ENCODE measurements at places on chromosomes 12 and 14.

DNA sequence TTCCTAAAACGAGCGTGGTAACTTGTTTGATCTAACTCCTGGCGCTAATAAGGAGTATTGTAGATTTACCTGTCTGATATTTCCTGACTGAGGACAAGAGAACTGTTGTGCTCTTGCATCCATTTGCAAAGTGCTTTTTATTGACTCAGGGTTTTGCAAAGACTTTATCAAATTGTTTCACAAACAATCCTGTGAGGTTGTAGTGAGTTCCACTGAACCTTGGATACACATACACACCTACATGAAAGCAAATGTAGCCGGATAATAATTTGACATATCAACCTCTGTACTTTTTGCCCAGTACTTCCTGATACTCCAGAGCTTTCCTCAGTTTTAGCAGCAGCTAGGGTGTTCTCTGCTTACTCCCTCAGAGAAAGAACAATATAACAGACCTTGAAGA, 6.7 kb upstream of the PTGER2 start:
- no peak for DNase-seq

DNA sequence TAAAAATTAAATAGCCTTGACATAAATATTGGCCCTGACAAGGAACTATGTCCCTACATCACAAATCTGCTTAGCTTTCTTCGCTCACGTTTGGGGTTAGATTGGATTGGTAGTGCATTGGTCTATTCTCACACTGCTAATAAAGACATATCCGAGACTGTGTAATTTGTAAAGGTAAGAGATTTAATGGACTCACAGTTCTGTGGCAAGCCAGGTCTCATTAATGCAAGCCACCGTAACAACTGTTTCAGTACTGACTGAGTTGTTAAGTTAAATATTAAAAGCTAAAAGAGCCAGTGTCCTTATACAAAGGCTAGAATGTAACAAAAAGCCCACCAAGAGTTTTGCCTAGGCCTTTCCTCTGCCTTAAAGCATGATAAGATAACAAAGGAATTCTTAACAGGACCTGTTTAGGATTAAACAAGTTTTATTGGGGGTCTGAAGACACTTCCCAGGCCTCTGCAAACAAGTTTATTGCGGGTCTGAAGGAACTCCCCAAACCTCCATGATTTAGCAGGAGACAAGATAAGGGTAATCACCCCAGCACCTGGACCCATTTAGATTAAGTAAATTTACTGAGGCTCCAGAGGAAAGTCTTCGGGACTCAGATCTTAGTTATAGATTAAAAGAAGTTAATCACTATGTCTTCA, 88.2 kb upstream of the PTGDR start:
- DNase-seq = no peak

DNA sequence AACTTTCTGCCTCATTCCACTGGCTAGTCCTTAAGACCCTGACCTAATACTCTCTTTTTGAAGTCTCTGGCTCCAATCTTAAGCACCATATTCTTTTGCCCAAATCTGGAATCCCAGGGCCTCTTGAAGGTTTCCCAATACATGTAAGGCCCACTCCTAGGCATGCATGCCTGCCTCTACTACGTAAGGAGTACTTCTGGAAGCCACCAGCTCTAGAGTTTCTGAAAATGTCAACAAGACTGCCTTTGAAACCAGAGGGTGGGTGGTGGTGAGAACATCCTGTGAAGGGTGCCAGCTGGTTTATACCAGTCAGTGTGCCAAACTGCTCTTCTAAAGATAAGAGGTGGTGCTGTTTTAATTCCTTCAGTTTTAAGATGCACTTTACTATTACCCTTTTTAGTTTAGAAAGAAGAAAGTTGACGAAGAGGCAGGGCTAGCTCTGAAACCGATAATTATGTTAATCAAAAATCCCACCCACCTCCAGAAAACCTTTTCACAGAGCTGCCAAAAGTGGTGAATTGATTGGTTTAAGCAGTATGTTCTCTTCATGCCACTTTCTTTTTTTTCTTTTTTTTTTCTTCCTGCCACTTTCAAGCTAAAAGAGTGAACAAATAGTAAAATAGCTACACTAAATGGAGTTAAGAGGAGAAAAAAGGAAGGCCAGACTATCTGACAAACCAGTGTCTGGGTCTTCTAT, 8.7 kb upstream of the WDR89 start:
- peak; percentile 22 for DNase-seq

GRCh38 chr12:103673891-103674375, 86.9 kb downstream of the STAB2 start:
- DNase-seq = no peak

GRCh38 chr14:91873471-91874415, 6.4 kb upstream of the TC2N start:
- DNase-seq = no peak

GRCh38 chr12:120321382-120322202, 6.0 kb downstream of the PLA2G1B start:
- no peak for DNase-seq

GRCh38 chr12:113043240-113043639, 13.3 kb upstream of the DTX1 start:
- no peak for DNase-seq

DNA sequence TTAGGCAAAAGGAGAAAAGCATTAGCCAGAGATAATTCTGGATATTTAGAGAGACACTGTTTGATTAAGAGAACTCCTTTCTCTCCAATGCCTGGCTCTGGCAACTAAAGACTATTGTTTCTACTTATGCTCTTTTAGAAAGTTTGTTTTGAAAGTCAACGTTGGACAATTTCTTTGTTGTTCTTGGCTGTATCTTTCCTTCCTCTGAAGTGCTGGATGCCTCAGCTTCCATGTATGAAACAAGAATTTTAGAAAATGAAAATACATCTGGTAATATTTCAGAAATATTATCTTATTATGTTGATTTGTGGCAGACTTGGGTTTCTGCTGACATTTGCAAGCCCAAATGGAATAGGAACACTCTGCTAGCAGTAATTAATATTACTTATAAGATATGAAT, 382.6 kb downstream of the SNAPC1 start:
- DNase-seq = peak; percentile 19

- peak; percentile 32 for DNase-seq
Measured at GRCh38 chr12:80936642-80937390, 918 bp downstream of the LIN7A start.

GRCh38 chr14:72839753-72840607, 53.9 kb downstream of the DPF3 start:
- DNase-seq = no peak

DNA sequence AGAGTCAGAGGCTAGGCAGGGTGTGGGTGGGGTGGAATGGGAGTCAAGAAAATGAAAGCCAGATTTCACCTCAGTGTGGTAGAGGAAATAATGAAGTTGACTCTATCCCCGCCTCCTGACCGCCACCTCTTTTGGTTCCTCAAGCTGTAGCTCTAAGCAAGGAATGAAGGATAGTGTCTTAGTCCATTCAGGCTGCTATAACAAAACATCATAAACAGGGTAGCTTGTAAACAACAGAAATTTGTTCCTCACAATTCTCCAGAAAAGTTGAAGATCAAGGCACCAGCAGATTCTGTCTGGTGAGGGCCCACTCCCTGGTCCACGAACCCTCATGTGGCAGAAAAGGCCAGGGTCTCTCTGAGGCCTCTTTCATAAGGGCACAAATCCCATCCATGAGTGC, 109.1 kb upstream of the AMN1 start:
- no peak for DNase-seq

DNA sequence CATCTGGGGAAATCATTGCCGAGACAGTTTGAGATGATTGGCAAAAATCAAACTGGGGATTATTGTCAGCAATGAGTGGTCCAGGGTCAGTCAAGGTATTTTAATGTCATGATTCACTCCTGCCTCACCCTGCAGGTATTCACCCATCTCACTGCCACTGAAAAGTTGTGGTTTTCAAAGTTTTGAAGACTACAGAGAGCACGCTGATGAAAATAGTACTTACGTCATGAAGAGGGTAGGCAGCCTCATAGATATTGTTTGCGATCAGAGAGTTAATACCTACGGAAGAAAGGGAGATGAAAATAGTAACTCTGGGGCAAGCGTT, 138.0 kb downstream of the ANO2 start:
- DNase-seq = no peak

DNA sequence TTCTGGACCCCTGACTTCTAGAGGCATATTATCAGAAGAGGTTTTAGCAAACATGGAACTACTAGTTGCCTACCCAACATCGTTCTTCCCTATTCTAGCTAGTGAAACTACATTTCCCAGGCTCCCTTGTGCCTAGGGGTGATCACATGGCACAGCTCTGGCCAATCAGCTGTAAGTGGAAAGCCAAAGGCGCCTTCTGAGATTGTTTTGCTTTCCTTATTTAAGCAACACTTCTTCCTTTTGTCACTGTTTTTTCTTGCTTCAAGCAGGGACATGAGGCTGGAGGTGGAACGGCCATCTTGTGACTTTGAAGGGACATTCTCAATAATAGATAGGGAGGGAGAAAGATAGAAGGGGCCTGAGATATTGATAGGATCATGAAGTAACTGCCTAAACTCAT, 136.7 kb downstream of the ZNF664 start:
- DNase-seq = peak; percentile 10

DNA sequence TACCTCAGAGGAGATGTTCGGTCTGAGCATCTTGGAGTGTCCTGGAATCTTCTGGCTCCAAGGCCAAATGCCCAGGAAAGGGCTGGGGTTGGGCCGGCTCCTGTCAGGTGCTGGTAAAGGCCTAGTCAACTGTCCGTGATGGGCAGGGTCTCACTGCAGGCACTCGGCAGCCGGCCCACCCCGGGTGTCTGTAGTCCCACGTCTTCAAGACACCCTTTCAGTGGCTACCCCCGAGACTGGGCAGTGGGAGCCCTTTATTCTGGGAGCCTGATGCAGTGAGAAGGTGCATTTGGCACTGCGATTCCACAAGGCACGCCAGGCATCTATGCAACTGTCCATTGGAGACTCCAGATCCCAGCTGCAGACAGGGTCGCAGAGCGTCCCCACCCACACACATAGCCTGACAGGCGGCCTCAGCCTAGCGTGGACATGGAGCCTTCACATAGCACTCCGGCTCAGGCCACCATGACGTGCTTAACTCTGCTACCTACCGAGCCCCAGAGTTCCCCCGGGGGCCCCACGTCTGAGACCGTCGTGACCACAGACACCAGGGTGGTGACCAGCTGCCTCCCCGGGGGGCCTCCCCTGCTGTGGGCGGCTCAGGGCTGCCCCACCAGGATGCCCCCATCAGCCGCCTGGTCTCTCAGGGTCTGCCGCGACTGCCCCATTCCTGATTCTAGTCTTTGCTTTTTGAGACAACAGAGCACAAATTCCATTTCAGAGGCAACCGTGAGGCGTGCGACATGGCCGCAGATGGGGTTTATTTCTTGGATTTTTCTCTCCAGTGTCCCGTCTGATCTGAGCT, 331.8 kb upstream of the SFSWAP start:
- no peak for DNase-seq

DNA sequence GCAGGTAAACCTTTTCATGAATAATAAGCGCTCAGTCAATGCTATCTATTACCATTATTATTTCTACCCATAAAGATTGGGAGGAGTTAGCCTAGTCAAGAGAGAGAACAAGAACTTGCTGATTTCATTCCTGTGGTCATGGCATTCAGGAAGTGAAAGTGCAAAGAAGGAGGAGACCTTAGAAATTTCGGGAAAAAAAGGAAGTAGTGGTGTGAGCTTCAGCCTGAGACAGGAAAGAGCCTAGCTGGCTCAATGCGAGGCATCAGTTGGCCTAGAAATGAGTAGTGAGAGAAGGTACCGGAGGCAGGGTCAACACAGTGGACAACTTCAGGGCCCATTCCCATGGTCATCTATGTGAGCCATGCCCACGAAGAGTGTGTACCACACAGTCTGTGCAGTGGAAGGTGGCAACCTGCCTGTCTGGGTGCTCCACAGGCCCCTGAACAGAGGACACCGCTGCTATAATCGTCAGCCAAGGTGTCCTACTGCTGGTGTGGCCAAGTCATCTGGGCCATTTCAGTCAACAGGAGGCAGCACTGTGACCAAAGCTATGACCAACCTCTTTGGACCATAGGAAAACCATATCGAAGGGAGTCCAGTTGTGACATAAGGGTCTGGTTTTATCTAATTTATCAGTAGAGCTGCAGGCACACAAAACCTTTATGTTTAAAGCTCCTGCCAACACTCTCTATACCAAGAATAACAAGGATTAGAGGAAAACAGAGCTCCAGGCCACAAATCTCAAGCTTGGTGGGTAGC, 16.2 kb upstream of the STON2 start:
- no peak for DNase-seq

DNA sequence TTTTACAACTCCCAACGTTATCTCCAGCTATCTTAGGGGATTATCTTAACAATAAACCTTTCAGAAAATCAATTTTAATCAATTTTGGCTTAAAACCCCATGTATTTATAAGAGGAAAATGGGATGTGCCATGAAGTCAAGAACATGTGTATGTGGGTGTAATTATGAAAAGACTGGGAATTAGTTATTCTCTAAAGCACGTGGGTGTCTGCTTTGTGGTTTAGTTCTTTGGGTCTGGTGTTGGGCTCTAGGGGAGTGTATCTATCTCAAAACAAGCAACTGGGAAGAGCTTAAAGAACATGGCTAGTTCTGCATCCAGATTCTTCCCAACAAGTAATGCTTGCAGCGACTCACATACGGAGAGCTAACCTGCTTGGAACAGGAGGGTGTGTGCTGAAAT, 40.1 kb upstream of the MAX start:
- DNase-seq = no peak

DNA sequence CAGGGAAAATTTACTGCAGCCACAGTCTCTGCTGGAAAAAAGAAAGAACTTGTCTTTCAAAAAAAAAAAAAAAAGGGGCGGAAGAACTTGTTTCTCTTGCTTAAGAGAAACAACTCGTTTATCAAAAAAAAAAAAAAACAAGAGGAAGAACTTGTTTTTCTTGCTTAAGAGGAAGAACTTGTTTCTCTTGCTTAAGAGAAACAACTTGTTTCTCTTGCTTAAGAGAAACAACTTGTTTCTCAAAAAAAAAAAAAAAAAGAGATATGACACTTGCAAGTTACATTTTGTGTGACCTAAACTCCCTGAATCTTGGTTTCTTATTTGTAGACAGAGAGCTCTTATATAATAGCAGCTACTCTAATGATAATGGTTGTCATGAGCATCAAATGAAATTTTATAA, 44.7 kb upstream of the USP15 start:
- no peak for DNase-seq

GRCh38 chr14:66099931-66100330, 386.2 kb upstream of the CCDC196 start:
- DNase-seq = no peak

- DNase-seq = no peak
Measured at GRCh38 chr14:23413681-23414080, 5.6 kb upstream of the MYH6 start.

GRCh38 chr12:92000597-92000996, 145.0 kb downstream of the BTG1 start:
- no peak for DNase-seq

- DNase-seq = peak; percentile 66
Measured at GRCh38 chr14:23559010-23559925, 3.2 kb downstream of the THTPA start.

- no peak for DNase-seq
Measured at GRCh38 chr14:58099682-58100081, 52.3 kb downstream of the ARMH4 start.
